NCI-H1694 (cell line): ENCODE measurements at places on chromosomes 16 and 17.

- no peak for DNase-seq
These were observed 43.8 kb downstream of the SHISA6 start for GRCh38 chr17:11284811-11285210.

GRCh38 chr17:82915757-82916027 lies 75.9 kb upstream of the ZNF750 start:
- DNase-seq: no peak

DNA sequence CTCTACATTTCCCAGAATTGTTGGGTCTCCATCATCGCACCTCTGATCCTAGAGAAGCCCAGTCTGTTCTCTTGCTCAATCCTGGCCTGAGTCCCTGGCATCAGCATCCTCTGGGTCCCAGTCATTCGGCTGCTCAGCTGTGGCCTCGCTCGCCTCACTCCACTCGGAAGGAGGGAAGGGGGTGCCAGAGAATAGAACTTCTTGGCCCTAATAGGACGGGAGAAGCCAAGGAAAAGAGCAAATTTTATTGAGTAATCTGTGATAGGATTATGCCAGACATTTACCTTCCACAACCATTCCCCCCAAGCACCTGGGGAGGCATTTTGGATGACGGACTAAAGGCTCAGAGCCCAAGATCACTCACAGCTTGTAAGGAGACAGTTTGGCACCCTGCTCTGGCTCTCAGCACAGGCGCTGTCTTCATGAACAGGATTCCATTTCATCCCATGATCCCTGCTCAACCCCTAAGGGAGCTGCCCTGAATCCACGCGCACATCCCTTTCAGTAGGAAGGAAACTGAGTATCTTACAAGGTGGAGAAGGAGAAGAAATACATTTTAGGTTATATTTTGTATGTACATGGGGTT lies 498 bp upstream of the CLEC10A start:
- no peak for DNase-seq

DNA sequence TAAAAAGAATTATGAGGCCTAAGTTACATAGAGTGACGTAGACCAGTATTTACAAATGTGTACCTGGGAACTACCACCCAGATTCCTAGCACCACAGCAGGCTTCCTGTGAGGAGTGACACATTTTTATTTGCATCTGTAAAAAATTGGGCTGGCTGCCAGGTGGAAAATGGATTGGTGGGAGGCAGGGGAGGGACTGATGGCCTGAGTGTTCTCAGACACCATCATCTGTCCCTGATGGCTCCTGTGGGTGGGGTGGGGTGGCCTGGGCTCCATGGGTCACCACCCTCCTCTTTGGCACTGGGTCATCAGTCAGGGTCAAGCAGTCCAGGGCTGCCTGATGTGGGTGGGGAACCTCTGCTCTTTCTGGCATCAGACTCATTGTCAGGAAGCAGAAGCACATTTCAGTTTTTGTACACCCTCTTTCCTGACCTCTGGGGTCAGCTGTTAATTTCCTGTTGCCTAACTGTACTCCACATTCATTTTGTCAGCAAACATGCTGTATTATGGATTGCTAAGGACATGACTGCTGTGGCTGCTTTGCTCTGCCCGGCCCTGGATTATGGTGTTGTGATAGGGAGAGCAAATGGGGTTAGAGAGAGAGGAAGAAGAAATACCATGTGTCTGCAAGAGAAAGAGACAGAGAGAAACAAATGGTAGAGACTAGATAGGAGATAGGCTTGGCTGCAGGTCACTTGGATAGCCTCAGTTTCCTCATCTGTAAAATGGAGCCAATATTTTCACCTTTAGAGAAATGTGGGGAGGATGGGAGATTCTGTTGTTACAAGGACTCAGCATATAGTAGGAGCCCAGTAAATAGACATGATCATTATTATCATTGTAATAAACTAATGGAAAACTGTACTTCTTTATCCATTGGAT lies 11.6 kb upstream of the MFAP4 start:
- DNase-seq: no peak

DNA sequence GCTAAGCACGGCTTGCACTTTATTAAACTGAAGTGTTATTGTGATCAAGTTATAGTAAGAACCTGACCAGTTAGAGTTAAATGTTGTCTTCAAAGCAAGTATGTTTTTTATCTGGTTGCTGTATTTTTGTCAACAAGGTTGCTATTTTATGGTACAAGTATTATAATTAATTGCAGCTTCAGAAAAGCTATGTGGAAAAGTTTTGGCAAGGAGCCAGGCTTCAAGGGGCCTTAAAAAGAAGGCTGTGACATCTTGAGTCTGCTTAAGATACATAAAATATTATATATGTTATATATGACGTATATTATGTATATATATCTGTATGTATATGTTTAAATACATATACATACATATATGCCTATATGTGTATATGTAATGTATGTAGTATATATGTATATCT lies 1461.2 kb upstream of the CDH8 start:
- no peak for DNase-seq

DNA sequence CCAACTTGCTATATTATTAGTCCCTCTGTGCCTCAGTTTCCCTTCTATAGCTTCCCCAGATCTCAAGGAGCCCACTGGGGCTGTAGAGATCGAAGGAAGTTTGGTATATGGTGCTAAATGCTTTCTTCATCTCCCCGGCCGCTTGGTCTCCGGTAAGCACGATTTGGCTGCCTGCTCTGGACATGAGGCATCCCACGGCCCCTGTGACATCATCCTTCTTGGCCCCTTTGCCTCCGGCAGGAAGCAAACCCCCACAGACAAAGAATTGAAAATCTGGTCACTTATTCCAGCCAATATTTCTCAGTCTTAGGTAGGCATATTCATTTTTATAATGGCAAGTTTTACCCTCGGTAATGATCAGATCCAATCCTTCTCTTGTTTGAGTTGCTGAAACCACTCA lies 65.8 kb downstream of the WSCD1 start:
- DNase-seq: no peak

- DNase-seq: no peak
These were observed 9.2 kb downstream of the COL1A1 start for GRCh38 chr17:50192144-50192617.
